A673 (cell line): ENCODE measurements at places on chromosomes 2 and 18. TPM values are rescaled to one million over a fixed set of nuclear protein-coding genes. Genes with fewer than 3 reads are reported as not detected.

Gene CHRNA1
- total RNA-seq: not detected in 2 replicates

Gene RUFY4
- 0.26 and 1.3 TPM in 2 replicates for total RNA-seq

Gene CIDEA
- total RNA-seq: not detected in 2 replicates

Gene KYNU
- total RNA-seq: 0.44 and 2.5 TPM in 2 replicates

Gene EPAS1
- 0.41 and 1.2 TPM in 2 replicates for total RNA-seq

Gene COL5A2
- 90.7 and 92.2 TPM in 2 replicates for total RNA-seq

Gene RESP18
- not detected in 2 replicates for total RNA-seq

Gene ALPI
- total RNA-seq: not detected in 2 replicates

Gene PKDCC
- 77.5 and 82.2 TPM in 2 replicates for total RNA-seq

Gene KCNG2
- total RNA-seq: not detected in 2 replicates

Gene EHD3
- total RNA-seq: 4.4 and 4.8 TPM in 2 replicates

Gene RFX8
- not detected in 2 replicates for total RNA-seq

Gene NYAP2
- not detected in 2 replicates for total RNA-seq

Gene ASB18
- not detected in 2 replicates for total RNA-seq

Gene ALLC
- total RNA-seq: not detected in 2 replicates

Gene ZNF236
- total RNA-seq: 23.4 and 24.8 TPM in 2 replicates

Gene DSG4
- total RNA-seq: not detected in 2 replicates

Gene ASIC4
- 0.45 and 1.2 TPM in 2 replicates for total RNA-seq

Gene SAG
- 1.3 and 2.4 TPM in 2 replicates for total RNA-seq

Gene CFAP210
- 0.37 and 0.83 TPM in 2 replicates for total RNA-seq

Gene LRRTM1
- not detected in 2 replicates for total RNA-seq

Gene TPO
- not detected in 2 replicates for total RNA-seq

Gene CRACDL
- not detected in 2 replicates for total RNA-seq

Gene REG3G
- not detected in 2 replicates for total RNA-seq

Gene PLGLB1
- 2.0 and 3.3 TPM in 2 replicates for total RNA-seq
